BJ (cell line): ENCODE measurements at places on chromosomes 16 and 17. TPM values are rescaled to one million over a fixed set of nuclear protein-coding genes. Genes with fewer than 3 reads are reported as not detected.

DNA sequence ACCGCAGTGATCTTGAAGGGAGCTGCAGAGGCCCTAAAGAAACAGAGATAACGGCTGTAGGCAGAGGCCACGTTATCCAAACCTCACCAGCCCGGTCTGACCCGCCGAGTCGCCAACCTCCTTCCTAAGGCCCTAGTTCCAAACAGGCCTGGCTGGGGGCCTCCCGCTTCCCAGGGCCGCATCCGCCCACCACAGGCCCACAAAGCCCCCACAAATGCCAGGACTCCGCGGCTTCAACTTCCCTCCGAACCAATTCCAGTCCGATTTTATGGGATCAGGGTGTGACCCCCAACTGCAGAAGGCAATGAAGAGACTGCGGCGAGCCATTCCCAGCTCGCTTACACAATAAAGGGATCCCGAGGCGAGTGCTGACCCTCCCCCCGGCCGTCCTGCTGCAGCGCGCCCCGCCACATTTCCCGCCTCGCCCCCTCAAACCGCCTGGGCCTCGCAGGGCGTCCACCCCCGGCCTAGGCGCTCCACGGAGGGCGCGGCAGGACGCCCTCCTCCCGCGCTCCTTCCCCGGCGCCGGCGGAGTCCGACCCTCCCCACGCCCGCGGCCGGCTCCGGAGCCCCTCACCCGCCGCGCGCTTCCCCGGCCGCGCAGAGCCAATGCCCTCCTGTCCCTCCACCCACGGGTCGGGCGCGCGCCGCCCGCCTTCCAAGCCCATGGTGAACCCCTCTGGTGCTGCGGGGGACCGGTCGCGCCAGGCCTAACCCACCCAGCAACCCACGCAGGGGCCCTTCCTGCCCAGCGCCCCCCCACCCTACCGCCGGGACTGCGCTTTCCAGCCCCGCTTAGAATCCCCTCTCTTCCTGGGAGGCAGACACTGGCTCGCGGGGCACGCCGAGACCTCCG lies 926 bp downstream of the MYH10 start:
- DNase-seq: no peak

- DNase-seq: no peak
Measured at GRCh38 chr17:57855391-57856035, 5.7 kb upstream of the MRPS23 start.

DNA sequence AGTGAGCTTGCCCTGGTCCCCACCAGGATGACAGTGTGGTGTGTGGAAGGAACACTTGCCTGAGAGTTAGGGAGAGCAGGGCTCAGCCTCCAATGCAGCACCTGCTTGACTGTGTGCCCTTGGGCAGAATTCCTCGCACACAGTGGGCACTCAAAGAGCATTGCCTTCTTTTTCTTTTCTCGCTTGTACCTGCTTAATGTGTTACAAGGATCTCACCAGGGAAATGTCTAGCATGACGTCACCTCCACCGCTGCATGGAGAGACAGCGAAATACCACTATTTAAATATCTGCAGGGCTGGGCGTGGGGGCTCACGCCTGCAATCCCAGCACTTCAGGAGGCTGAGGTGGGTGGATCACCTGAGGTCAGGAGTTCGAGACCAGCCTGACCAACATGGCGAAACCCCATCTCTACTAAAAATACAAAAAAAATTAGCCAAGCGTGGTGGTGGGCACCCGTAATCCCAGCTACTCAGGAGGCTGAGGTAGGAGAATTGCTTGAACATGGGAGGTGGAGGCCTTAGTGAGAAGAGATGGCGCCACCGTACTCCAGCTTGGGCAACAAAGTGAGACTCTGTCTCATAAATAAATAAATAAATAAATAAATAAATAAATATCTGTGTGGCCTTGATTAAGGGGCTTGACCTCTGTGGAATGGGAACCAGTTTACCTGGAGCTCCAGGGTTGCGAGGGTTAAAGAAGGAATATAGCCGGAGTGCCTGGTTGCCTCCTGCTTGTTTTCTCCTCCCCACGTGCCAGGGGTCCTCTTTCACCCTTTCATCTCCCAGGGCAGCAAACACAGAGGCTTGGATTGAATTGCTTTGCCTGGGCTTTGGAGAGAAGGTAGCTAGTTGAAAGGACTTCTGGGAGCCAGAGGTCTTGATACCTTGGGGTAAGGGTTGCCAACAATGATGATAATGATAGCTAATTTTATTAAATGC lies 16.3 kb downstream of the SNX29 start:
- no peak for DNase-seq

Gene HS3ST3A1
- polyA plus RNA-seq: 4.0 and 7.5 TPM in 2 replicates

Gene MARVELD3
- not detected in 2 replicates for polyA plus RNA-seq

Gene EVPL
- not detected in 2 replicates for polyA plus RNA-seq

Gene TPSB2
- not detected in 2 replicates for polyA plus RNA-seq
